ENCODE measurements at places on chromosomes 5 and 9. TPM values are rescaled to one million over a fixed set of nuclear protein-coding genes. Genes with fewer than 3 reads are reported as not detected.

The TOR2A gene
- total RNA-seq: 12.0 TPM

The ADAMTSL2 gene
- not detected for total RNA-seq

The CNTFR gene
- not detected for total RNA-seq

The FREM1 gene
- 0.12 TPM for total RNA-seq

The ZDHHC21 gene
- total RNA-seq: 5.9 TPM

The IRX4 gene
- total RNA-seq: 16.5 TPM

The MLANA gene
- not detected for total RNA-seq

The MAMDC2 gene
- total RNA-seq: 1.2 TPM

The SNCAIP gene
- total RNA-seq: not detected

The IER5L gene
- total RNA-seq: 195 TPM

The ZNF454 gene
- 0.61 TPM for total RNA-seq

The TNFSF15 gene
- not detected for total RNA-seq

The RNF180 gene
- not detected for total RNA-seq

The TAF11L5 gene
- not detected for total RNA-seq

The FOXD4L3 gene
- total RNA-seq: 0.25 TPM

The PCDHB2 gene
- not detected for total RNA-seq

The SLC6A7 gene
- total RNA-seq: not detected

The PCDHB14 gene
- total RNA-seq: 0.27 TPM

The ROPN1L gene
- total RNA-seq: 0.66 TPM

The BASP1 gene
- total RNA-seq: 0.34 TPM

The LRRC26 gene
- total RNA-seq: 2.4 TPM

The LCN1 gene
- not detected for total RNA-seq

The PPP3R2 gene
- total RNA-seq: not detected

The TLE1 gene
- 17.3 TPM for total RNA-seq

The INSL4 gene
- not detected for total RNA-seq

The IFNK gene
- total RNA-seq: not detected
